Stimulated activated CD4-positive, alpha-beta T cell treated with anti-CD3 and anti-CD28 coated beads, Interleukin-4, amount 100 ng/mL, for 1 hour (primary cell): ENCODE measurements at places on chromosomes 4 and X.

- DNase-seq, result no peak
Measured at GRCh38 chrX:40420899-40421729, 159.7 kb upstream of the ATP6AP2 start.

DNA sequence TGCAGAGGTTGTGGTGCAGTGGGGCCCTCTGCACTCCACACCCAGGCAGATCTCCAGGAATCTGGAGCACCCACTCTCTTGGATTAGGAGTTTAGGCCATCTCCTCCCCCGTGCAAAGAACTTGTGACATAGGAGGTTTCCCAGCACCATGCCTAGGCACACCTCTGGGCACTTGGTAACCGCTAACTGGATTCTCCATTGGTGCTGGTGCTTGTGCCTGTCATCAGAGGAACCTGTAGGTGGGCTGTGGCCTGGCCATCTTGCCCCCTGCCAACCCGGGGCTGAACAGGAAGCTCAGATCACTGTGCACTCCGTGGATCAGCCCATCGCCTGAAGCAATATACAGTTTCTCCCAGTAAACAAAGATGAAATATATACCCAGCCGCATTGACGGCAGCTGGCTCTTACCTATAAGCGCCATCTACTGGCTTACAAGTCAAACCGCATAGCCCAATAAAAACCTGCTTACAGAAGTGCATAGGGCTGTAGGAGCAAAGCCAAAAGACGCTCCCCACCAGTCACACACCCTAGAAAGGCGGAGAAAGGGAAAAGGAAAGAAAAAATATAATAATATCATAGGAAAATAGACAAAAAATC is 19.1 kb upstream of the TEX13B start:
- no peak for DNase-seq

GRCh38 chr4:111681751-111682150 is 463.5 kb upstream of the FAM241A start:
- no peak for DNase-seq

DNA sequence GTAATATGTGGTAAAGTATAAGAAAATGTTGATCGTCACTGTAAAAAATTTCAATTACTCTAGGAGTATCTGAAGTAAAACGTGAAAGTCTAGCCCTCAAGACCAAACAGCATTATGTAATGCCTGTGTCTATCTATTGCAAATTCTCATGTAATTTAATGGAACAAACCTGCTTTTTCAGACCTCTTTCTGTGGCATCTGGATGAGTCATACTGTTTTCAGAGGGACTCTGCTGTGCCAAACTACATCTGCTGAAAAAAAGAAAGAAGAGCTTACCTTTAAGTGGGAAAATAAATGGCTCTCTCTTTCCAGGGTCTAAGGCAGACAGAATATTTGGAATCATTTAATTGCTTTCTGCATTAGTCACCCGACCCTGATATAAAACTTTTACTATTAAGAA is 89.8 kb upstream of the ARMCX2 start:
- no peak for DNase-seq

DNA sequence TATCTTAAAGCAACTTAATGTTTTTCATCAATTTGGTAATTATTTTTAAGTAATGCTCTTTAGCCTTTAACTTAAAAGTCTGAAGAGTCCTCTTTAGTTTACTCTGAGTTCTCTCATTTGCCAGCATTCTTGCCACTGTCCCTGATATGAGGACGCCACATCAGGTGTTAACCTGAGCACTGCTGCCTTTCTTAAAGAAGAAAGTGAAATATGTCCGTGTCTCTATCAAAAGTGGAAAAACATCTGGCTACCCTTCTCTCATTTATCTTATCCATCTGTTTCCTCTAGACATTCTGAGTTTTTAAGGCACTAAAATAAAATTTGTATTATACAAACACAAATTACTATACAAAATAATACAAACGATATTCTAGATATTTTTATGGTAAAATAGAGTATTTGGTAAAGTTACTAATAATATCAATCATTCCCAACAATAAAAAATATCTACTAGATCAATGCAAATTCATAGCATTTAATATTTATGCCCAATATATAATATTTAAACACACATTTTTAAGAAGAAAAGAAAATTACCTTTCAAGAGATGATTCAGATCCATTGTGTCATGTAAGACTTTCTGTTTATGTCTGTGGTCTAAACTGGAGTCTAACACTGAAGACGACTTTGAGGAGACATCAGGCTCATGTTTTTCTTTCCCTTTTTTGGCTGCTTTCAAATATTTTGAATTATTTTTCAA is 14.0 kb downstream of the CFAP97 start:
- DNase-seq, result no peak

- no peak for DNase-seq
Measured at GRCh38 chr4:80911458-80911857, 119.0 kb upstream of the BMP3 start.

DNA sequence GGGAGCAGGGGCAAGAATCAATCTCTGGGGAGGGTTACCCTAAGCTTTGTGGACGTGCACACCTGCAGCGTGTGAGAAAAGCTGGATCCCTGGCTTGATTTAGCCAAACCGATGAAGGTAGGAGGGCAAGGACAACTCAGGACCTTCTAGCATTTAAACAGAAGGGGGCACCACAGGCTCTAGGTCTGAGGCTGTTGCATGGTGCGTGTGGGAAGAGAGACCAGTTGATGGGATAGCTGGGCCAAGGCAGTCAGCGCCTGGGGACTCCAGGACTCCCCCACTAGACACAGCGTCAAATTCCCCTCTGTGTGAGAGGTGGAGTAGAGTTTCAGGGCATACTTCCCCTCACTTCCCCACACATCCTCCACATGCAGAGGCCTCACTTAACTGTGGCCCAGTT is 4.3 kb downstream of the GABRQ start:
- no peak for DNase-seq

GRCh38 chr4:73599182-73599581 is 21.1 kb downstream of the RASSF6 start:
- DNase-seq, result no peak

DNA sequence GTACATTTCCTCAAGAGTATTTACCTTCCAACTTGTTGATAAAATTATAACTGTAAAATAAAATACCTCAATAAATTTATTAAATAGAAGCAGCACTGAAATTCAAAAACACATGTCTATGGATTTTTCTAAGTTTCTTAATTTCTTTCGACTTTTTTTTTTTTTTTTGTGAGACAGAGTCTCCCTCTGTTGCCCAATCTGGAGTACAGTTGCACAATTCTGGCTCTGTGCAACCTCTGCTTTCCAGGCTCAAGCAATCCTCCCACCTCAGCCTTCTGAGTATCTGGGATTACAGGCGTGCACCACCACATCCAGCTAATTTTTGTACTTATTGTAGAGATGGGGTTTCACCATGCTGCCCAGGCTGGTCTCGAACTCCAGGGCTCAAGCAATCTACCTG is 79.8 kb downstream of the IQCM start:
- DNase-seq, result no peak

GRCh38 chr4:20422398-20422797 is 170.7 kb downstream of the SLIT2 start:
- peak; percentile 3 for DNase-seq

DNA sequence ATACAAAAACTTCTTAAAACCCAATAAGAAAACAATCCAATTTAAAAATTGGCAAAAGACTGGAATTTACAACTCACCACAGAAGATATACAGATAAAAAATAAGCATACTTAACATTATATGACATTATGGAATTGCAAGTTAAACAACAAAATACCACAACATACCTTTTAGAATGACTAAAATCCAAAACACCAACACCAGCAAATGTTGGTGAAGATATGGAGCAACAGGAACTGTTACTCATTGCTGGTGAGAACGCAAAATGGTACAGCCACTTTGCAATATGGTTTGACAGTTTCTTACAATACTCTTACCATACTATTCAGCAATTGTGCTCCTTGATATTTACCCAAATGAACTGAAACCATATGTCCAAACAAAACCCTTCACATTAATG is 112.4 kb downstream of the ADGRL3 start:
- no peak for DNase-seq

GRCh38 chr4:162229670-162230069 is 65.9 kb upstream of the FSTL5 start:
- no peak for DNase-seq

DNA sequence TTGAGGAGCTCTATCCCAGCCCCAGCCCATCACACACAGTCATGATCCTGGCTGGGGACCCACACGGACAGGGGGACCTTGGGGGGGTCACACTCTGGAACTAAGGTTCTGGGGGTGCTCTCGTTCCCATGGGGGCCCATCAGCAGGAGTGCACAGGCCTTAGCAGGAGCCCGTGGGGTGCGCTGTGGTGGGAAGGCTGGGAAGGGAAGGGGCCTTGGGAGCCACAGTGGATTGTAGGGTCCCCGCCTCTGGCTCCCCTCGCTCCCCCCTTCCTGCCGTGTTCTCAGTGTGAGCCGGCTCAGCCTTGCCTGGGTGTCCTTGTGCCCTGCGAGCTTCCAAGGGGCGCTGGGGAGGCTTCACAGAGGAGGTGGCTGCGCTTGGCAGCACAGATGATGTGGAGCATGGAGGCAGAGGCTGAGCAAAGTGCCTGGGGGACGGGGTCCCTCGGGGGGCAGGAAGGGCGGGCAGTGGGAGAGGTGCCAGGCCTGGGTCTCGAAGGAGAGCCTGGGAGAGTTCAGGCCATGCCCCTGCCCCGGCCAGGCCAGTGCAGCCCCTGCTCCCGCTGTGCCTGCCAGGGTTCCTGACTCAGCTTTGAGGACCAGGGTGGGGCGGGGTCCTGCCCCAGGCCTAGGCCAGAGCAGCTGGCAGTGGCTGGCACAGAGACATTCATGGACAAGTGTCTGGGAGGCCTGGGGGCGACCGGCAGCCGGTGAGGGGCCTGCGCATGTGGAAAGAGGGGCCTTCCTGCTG is 5.5 kb upstream of the HGFAC start:
- DNase-seq, result no peak

DNA sequence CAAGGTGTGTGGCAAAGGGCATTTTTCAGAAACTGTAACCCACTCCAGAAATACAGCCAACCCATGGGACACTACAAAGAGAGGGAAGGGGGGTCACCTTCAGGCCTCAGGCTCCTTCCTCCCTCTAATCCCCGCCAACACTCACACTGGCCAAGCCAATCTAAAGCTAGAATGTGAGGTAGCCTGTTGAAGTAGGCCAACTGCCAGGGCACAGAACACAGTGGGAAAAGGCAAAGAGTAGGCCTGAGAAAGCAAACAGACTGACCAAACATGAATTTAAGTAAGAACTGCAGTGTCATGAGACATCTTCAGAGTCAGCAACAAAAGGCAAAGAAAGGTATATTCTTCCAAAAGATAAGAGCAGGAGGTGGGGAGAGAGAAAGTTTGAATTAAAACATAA is 289.0 kb downstream of the HNRNPD start:
- DNase-seq, result no peak

DNA sequence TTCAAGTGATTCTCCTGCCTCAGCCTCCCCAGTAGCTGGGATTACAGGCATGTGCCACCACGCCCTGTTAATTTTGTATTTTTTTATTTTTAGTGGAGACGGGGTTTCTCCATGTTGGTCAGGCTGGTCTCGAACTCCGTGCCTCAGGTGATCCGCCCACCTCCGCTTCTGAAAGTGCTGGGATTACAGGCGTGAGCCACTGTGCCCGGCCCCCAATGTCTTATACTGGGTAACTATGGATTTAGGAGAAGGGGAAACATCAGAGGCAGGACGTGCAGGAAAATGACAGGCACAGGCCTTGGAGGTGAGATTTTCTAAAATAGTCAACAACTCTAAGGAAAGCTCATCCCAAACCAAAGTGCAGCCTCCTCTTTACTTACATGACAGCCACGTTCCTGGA is 11.1 kb upstream of the TSPYL2 start:
- DNase-seq, result no peak

DNA sequence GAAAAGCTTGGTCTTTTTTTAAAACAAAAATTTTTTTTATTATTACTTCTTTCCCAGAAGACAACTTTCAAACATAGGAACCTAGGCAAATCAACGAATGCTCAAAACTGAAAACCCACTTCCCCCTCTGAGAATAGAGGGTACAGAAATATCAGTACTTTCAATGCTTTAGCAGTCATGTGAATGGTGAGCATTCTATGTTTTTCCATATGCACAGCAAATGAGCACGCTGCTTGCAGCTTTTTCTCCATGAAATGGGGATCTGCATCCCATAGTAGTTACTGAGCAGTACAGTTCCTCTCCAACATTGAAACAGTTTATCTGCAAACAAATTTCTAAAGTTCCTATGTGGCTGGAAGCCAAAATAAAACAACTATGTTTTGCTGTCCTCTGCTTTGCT is 108.4 kb upstream of the BMP2K start:
- DNase-seq, result no peak

DNA sequence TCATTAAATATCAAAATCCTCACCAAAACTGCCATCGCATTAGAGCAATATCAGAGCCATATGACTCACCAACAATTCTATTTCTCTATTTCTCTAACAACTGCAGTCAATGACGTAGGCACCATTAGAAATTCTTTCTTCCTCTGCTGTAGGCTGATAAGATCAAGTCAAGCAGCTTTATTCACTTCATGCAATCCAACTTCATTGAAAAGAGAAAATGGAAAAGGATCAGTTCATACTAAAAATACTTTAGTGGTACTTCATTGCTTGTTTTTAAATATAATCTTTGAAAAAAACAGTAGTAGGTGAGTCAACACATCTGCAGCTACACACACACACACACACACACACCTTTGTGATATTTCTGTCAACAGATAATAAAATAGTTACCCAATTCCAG is 345.3 kb upstream of the TENM3 start:
- no peak for DNase-seq

- no peak for DNase-seq
Measured at GRCh38 chr4:17786567-17786966, 5.1 kb upstream of the FAM184B start.

DNA sequence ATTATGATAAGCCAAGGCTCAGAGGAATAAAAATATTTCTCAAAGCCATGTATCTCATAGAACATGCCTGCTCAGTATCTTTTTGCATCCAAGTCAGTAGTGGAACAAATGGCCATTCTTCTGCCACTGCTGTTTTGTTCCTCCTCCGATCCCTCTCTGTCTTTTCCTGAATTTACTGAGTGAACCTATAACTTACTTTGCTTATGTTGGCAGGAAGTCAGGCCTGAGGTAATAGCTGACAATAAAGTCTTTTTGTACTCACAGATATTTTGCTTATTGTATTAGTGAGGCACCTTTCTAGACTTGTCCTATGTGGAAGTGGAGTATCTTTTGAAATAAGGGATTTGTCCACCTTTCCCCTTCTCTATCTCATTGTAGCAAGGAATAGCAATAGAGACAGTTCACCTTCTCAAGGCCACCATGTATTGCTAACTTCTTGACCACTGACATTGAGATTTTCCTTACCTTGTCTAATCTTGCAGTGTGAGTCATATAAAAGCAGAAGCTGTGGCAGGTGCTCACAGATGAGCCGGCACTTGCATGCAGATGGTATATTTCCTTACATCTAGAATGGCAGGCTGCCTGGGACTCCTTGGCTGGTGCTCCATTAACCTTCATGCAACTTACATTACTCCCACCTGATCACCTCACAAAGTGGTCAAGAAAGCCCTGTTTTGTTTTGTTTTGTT is 68.2 kb downstream of the AGTR2 start:
- DNase-seq, result no peak

GRCh38 chr4:25984796-25985195 is 70.8 kb downstream of the SMIM20 start:
- DNase-seq, result no peak

GRCh38 chr4:83040269-83040668 is 5.3 kb downstream of the COPS4 start:
- DNase-seq, result no peak
